ENCODE measurements at places on chromosomes 3 and 15. TPM values are rescaled to one million over a fixed set of nuclear protein-coding genes. Genes with fewer than 3 reads are reported as not detected.
A peak's percentile ranks its signal among the peaks of the same experiment; 100 is the strongest.

GRCh38 chr15:31151301-31152233 is 50.0 kb upstream of the TRPM1 start:
- H3K4me3 ChIP-seq = no peak overlapping the region
- no peaks in the 10 kb centered on the region for H3K36me3 ChIP-seq
- peaks cover 5% of the 10 kb centered on the region for H3K27me3 ChIP-seq
- H3K4me1 ChIP-seq = no peaks in the 10 kb centered on the region

Gene MST1R
- total RNA-seq = 0.76 TPM

DNA sequence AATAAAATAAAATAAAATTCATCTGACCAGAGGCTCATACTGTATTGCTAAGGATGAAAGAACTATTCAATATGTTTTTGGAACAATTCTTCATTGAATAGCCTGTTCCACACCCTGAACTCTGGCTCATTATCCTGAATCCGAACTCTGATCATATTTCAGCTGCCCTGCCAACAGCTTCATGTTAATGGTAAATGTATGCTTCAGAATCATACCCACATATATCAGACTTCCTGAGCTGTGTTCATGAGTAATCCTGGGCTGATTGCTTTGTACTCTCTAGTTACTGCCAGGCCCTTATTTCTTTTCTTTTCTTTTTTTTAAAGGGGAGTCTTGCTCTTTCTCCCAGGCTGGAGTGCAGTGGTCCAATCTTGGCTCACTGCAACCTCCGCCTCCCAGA is 11.8 kb downstream of the INO80 start:
- peaks cover 12% of the 10 kb centered on the region for H3K4me1 ChIP-seq
- no peak overlapping the region for H3K27ac ChIP-seq
- DNase-seq = no peak
- no peaks in the 10 kb centered on the region for H3K27me3 ChIP-seq
- peaks cover 19% of the 10 kb centered on the region for H3K36me3 ChIP-seq

DNA sequence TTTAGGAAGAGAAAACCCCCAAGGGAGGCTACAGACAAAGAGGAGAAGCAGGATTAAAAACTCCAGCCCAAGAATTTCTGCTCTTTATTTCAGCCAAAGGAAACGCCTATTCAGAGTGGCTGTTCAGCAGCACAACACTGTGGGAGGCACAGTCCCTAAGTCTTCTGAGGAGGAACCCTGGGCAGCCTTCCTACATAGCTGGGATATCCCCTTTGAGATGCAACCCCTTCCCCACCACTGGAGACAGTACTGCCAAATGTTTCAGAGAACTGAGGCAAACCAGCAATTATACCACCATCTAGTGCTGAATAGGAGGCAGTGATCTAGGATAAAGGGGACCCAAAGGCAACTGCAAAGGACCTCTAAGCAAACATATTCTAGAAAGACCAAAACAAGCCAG is 168.1 kb downstream of the VPS13C start:
- DNase-seq = no peak
- H3K4me3 ChIP-seq = no peak overlapping the region
- peaks cover 4% of the 10 kb centered on the region for H3K4me1 ChIP-seq
- H3K27ac ChIP-seq = no peak overlapping the region
- peaks cover 66% of the 10 kb centered on the region for H3K36me3 ChIP-seq

Gene KCNMB3
- total RNA-seq = 0.72 TPM

Gene HRH1
- 0.12 TPM for total RNA-seq

GRCh38 chr15:90264671-90265070 is 801 bp upstream of the NGRN start:
- H3K36me3 ChIP-seq = peaks cover 24% of the 10 kb centered on the region
- H3K4me1 ChIP-seq = peaks cover 22% of the 10 kb centered on the region
- H3K4me3 ChIP-seq = peak overlapping the region; percentile 96
- H3K27ac ChIP-seq = peak overlapping the region; percentile 94
- DNase-seq = peak; percentile 22

DNA sequence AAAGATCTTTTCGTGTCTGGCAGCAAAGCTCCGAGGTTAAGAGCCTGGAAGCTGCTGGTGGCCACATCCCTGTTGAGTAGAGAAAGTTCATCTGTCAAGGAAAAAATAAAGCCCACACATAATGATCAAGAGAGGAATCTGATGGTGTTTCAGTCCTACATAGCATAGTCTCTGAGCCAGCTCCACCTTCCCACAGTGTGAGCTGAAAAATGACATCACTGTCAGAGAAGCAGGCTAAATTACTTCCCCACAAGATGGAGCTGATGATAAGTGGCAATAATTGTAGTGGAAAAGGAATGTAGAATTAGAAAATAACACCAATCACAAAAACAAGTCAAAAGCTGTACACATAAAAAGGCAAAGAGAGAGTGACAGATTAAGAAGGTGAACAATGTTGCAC is 84.5 kb downstream of the AQP9 start:
- H3K27ac ChIP-seq = no peak overlapping the region
- H3K4me1 ChIP-seq = no peaks in the 10 kb centered on the region
- H3K27me3 ChIP-seq = peaks cover 4% of the 10 kb centered on the region
- no peak overlapping the region for H3K4me3 ChIP-seq
- H3K36me3 ChIP-seq = no peaks in the 10 kb centered on the region

- H3K4me3 ChIP-seq = no peak overlapping the region
- peaks cover 2% of the 10 kb centered on the region for H3K36me3 ChIP-seq
- no peak for DNase-seq
- H3K27ac ChIP-seq = no peak overlapping the region
These were observed 191.8 kb downstream of the CGGBP1 start for GRCh38 chr3:87867001-87867400.

DNA sequence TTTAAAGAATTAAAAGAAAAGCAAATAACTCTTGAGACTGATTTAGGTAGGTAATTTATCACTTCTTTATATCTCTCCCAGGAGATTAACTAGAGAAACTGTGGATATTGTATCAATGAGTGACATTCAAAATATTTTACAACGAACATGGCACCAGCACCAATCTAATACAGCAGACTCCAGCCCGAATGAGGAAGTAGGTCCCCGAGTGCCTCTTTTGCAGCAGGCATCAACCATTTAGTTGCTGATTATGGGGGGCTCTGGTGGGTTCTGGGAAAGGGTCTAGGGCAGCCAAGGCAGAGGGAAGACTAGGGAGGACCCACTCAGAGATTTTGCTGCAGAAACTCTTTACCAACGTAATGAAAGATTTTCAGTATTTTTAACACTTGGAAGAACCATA is 31.7 kb upstream of the TTC14 start:
- H3K36me3 ChIP-seq = no peaks in the 10 kb centered on the region
- no peak overlapping the region for H3K27ac ChIP-seq
- peaks cover 19% of the 10 kb centered on the region for H3K27me3 ChIP-seq
- no peak for DNase-seq

DNA sequence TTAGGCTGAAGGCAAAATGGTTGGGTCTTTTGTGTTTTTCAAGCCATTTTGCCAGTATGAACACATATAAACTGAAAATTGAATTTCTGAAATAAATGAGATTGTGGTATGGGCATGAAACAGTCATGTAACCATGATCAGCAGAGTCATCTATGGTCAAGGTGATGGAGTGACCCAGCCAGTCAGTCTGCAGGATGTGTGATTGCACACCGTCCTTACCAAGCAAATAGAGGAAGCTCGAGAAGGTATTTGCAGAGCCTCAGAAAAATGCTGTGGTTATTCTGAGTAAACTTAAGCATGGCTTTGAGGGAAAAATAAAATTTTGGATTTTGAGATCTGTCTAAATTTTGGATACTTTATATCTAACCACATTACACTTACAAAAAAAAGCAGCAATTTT is 95.9 kb upstream of the RNF7 start:
- no peak overlapping the region for H3K27ac ChIP-seq
- H3K4me1 ChIP-seq = no peaks in the 10 kb centered on the region
- H3K36me3 ChIP-seq = no peaks in the 10 kb centered on the region
- no peak overlapping the region for H3K4me3 ChIP-seq
- DNase-seq = no peak

Measured in activated naive CD8-positive, alpha-beta T cell treated with anti-CD3 and anti-CD28 coated beads for 36 hours (primary cell).